Right cardiac atrium (tissue), 5 donors: ENCODE measurements at places on chromosomes 7 and 10. TPM values are rescaled to one million over a fixed set of nuclear protein-coding genes. Genes with fewer than 3 reads are reported as not detected.
A peak's percentile ranks its signal among the peaks of the same experiment; 100 is the strongest.

The NODAL gene
- not detected for polyA plus RNA-seq

The AGAP4 gene
- polyA plus RNA-seq = 6.9 TPM

The TMEM139 gene
- 10.9 TPM for polyA plus RNA-seq

The TEX47 gene
- not detected for polyA plus RNA-seq

The PRF1 gene
- 1.1 TPM for polyA plus RNA-seq

The GPNMB gene
- 113 TPM for polyA plus RNA-seq

GRCh38 chr7:86645225-86645608, 1.5 kb downstream of the GRM3 start:
- no peak for DNase-seq

GRCh38 chr7:116180302-116180701, 30.0 kb upstream of the TES start:
- no peak for DNase-seq

- DNase-seq = peak; percentile 66
Measured at GRCh38 chr10:129968853-129969183, 4.7 kb upstream of the EBF3 start.

DNA sequence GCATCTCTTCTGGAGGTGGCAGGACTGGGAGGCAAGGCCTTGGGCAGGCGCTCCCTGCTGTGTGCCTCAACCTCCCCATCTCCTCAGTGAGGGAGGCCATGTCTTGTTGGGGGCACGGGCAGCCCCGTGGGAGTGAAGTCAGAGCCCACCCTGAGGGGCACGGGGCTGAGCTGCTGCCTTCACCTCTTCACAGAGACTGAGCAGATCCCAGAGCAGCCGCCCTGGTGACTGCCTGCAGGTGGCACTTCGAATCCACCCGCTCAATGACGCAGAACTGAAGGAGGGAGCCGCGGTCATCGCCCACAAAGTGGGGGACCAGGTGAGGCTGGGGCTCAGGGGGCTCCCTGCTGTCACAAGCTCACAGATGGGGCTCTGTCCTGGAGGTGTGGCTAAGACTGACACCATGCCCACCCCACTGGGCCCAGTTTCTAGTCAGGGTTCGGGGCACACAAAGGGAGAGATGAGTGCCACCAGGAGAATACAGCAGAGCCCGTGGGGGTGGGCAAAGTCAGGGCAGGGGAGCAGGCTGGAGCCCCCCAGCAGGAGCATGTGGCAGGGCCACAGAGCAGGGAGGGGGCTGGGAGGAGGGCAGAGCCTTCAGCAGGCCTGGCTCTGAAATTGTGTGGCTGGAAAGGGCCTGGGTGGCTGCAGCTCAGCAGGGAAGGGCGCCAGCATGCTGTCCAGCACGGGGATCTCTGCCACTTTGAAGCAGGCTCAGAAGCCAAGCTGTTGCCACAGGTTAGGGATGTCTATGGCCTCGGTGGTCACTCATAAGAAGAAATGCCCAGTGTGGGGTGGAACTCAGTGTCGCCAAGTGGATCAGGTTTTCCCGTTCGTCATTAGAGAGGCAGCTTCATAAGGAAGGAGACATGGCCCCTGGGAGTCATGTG, 18.8 kb upstream of the CHST12 start:
- DNase-seq = peak; percentile 26

DNA sequence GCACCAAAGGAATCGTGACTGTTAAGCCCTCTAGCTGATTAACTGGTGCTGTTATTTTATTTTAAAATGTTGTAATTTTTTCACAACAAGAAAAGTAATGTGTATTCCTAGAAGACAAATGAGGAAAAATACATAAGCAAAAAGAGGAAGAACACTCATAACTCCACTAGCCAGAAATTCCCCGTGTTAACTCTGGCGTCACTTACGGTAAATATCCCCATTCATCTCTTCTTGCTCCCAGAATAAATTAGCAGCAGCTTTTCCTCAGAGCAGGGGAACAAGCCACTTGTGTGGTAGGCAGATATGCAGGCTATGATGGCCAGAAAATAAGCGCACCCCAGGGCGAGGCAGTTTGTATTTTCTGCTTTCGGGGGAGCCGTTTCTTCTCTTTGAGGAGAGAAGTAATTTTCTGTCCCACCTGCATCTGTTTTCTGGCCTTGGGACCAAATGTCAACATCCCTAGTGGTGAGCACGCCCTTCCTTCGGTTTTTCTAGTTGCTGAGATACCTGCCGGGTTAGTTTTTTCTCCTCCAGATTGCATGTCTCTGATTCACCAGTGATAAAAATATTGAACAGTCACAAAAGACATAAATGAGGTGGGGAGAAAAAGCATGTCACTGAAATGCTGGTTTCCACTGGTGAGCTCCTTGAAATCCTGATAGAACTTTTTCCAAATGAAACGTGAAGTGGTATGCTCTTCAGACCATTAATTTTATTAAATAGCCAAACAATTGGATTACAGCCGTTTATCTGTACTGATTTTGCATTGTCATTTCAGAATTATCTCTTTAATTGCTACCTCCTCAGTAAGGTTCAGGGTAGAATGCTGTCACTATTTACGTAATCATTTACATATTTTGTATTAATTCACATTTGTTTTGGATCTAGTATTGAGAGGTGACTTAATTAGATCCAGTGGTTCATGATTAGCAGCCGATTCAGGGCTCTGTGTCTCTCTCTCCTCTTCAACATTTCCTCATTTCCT, 268.1 kb downstream of the CAMK1D start:
- DNase-seq = no peak

GRCh38 chr10:125106586-125106985, 53.8 kb downstream of the CTBP2 start:
- no peak for DNase-seq

DNA sequence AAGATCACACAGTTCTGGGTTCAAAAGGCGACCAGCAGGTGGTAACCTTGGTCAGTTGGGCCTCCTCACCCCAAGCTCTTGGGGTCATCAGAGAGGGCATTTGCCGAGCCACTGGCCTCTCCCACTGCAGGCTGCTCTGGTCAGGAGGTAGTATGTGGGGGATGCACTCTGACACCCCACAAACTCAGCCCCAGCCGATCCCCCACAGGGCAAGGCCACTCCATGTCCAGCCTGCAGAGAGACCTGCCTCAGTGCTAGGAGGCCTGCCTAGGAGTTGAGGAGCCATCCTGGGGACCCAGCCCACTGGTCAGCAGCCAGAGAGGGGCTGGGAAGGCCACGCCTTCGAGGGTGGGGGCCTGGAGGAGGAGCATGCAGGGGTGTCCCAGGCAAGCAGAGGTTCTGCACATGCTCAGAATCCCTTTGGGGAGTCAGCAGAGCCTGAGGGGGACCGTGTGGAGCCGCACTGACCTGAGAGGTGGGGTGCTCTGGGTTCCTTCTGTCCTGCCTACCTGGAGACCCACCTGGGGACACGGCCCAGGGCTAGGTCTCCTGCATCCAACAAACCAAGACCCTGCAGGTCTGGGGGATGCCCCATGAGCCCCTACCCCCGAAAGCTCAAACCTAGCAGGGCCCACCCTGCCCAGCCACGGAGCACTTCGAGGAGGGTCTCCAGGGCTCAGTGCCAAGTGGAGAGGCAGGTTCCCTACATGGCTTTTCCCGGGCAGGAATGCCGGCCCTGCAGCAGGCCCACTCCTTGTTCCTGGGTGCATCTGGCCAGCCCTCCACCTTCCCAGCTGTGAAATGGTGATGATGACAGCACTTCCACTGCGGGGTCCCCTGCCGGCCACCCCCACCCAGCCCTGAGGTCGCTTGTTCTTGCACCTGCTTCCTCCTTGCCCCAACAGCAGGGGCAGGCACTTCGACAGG, 58.5 kb downstream of the RASGEF1A start:
- DNase-seq = peak; percentile 5

DNA sequence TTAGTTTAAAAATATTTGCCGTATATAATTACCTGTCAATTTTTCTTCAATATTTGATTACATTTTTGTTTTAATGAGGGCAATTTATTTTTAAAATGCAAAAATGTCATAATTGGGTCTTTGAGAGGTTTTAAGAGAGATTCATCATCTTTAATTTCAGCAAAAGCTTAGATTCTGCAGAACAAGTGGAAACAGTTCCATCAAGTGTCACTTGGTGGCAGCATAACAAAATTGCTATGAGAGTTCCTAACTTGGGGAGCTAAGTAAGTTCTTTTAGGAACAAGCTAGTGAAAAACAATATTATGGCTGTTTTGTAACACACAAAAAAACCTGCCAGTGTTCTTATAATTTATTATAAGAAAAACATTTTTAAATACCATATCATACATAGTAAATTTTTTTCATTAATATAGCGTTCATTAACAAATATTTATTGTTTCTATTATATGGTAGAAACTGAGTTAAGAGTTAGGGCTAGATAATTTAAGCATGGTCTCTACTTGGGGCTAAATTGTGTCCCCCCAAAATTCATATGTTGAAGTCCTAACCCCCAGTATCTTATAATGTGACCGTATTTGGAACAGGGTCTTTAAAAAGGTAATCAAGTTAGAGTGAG, 155.2 kb downstream of the MAGI2 start:
- no peak for DNase-seq

DNA sequence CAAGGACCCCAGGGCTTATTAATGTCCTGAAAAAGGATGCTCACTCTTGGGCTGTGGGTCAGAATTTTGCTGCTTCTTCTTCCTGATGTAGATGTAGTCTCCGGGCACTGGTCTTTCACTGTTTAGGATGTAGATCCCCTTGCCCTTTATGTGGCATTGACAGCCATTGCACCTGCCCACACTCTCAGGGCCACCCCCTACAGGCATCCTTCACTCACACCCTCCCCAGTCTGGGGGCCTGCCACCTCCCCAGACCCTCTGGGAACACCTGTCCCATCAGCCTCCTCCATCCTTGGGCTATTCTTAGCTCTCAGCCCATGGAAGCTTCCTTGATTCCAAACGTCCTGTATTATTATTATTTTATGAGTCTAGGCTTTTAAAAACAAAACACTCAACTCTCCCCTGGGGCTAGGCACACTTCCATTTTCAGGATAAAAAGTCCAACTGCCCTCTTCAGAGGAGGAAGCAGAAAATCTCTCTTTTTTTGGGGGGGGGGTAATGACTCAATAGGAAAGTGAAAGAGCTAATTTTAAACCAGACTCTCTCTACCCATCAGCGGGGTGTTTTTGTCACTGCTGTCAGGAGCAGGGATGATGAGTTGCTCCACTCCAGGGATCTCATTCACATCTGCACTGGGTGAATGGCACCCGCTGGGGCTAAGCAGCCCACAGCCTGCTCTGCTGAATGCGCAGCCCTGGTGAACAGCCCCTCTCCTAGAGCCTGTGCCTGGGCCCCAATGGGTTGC, 11.5 kb upstream of the KLRG2 start:
- no peak for DNase-seq

DNA sequence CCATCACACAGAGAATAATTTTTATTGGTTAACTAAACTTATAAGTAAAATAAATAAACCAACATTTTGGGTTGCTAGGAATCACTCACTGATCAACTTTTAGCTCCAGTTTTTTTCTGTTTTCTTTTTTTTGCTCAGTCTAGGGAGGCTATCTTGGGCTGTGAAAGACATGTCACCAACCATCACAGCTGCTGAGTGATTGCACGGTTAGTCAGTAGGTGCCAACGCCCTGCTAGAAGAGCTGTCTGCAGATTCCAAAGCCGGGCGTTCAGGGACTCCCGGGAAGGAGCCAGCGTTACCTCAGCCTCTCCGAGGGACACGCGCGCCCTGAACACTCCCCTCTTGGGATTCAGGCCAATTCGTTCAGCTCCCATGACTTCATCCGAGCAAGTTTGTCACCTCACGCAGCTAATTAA, 604 bp upstream of the STAM start:
- DNase-seq = no peak

- DNase-seq = no peak
Measured at GRCh38 chr10:74322141-74322540, 171.1 kb downstream of the ADK start.

GRCh38 chr10:36224431-36224985, 582.4 kb upstream of the FZD8 start:
- DNase-seq = no peak

DNA sequence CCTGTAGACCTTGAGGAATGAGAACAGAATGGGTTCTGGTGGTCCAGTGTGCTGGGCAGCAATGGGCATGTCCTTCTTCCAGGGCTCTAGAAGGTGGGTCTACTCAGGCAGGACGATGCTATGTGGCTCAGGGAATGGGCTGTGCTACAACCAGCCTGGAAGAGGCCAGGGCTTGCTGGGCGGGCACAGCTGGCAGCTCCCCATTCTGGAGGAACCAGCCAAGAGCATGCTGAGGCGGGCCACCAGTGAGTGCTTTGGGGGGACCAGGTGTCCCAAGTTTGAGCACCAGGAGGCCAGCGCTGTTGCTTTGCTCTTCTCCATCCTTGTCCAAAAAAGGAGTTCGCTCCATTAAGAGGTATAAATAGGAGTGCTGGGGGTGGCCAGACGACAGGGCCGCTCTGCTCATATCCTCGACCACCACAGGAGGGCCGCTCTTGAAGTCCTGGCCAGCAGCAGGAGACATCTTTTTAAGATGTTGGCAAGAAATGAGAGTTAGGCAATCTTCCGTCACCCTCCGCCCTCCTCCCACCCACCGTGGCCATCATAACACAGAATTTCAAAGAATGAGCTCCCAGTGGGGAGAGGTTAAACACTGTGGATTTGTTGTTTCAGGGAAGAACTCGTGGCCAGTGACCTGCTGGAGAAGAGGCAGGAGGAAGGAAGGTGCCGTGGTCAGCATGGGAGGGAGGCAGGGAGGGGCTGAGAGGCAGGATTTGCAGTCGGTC, 141.3 kb downstream of the GRK5 start:
- DNase-seq = peak; percentile 73

- no peak for DNase-seq
Measured at GRCh38 chr10:43930243-43930642, 281.6 kb upstream of the ZNF32 start.

DNA sequence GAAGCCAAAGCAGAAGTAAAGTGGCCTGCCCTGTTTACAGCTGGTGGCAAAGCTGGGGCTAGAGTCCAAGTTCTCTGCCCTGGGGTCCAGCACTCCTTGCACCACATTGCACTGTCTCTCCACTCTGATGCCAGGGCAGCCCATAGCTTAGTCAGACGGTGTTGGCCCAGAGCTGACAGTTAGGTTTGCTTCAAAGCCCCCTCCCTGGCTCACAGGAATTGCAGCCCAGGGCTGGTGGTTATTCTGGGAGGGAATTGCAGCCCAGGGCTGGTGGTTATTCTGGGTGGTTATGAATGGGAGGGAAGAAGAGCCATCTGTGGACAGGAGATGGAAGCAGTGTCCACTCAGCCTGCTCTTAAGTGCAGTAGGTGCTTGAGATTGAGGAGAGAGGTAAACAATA, 88.9 kb downstream of the SCRN1 start:
- DNase-seq = no peak

DNA sequence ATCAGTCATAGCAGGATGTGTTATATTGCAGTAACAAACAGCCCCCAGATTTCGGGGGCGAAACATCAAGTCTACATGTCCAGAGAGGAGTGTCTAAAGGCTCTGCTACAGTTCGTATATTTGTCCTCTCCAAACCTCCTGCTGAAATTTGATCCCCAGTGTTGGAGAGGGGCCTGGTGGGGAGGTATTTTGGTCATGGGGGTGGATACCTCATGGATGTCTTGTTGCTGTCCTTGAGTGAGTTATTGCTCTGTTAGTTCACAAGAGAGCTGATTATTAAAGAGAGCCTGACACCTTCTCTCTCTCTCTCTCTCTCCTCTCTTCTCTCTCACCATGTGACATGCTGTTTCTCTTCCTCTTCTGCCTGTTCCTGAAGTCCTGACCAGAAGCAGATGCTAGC, 343.7 kb downstream of the TCERG1L start:
- no peak for DNase-seq

- peak; percentile 10 for DNase-seq
Measured at GRCh38 chr10:54854389-54854788, 53.4 kb upstream of the PCDH15 start.

- no peak for DNase-seq
Measured at GRCh38 chr10:42975558-42976340, 101.1 kb upstream of the RET start.
